Hepatic stellate cell (primary cell): ENCODE measurements at places on chromosomes 16 and 17.

DNA sequence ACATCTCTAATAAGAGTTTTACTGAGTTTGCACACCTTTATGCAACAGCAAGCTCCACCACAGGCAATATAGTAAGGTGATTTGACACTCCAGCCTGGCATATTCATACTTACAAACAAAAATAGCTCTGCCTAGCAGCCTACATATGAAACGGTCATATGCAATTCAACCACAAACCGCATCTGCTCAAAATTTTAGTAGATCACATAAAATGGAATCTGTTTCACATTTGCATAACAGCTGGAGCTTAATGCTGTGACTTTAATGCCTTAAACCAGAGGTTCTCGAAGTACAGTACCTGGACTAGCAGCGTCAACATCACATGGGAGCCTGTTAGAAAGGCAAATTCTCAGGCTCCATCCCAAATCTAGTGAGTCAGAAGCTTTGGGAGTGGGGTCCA, 578.4 kb downstream of the CDH11 start:
- DNase-seq = no peak

DNA sequence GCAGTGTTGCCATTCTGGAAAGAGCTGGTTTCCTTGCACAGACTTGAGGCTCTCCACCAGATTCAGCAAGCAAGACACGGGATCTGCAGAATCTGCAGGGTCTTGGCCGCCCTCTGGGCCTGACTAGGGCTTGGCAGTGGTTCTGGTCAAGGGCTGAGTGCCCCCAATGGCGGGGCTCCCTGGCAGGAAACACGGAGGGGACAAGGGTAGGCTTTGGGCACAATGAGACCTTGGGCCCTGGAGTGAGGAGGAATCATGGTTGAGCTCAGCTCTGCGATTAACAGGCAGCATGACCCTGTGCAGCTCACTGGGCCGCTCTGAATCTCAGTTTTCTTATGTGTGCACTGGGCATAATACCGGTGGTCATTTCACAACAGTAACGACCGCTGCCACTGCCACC, 249.9 kb downstream of the GSG1L start:
- no peak for DNase-seq

- DNase-seq = no peak
Observed at GRCh38 chr17:37530420-37530819, 40.7 kb downstream of the DUSP14 start.

- no peak for DNase-seq
Observed at GRCh38 chr16:17374668-17375255, 96.0 kb downstream of the XYLT1 start.

DNA sequence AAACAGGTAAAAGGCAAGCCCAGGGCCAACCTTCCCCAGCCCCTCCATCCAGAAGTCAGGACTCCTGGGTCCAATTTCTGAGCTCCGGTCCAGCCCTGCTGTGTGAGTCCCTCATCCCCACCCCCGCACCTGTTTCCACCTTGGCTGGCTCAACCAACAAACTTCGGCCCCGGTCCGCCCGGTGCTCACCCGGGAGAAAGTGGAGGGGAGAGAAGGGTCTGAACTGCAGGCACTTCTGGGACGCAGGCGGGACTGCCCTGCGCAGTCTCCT, 541 bp downstream of the RHBDF2 start:
- DNase-seq = no peak

GRCh38 chr17:9941305-9941704, 36.2 kb upstream of the RCVRN start:
- no peak for DNase-seq

GRCh38 chr16:17459903-17460521, 10.7 kb downstream of the XYLT1 start:
- DNase-seq = no peak

DNA sequence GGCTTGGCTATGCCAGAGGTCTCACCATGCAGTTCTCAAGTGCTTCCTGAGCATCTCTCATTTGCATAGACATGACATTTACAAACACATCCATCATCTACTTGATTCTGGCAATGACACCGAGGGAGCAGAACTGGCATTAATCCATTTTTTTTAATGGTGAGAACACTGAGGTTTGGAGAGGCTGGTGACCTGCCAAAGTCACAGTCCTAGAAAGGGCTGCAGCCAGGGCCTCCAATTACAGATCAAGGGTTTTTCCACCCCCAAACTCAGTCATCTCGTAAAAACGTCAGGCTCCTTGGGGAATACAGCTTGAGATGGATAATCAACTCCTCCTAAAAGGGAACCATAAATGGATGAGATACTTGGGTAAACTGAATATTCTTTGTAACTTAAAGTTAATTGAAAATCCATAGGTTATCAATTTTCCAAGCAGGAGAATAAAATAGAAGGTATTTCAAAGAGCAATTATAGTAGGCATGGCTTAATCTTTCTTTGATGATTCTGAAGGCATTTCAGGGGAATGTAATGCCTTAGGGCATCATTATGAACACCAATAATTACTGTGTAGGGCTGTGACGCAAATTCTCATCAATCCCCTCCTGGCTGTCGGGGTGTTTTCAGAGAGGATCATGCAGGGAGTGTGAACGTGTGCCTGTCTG, 9.4 kb upstream of the MEOX1 start:
- DNase-seq = peak; percentile 42

DNA sequence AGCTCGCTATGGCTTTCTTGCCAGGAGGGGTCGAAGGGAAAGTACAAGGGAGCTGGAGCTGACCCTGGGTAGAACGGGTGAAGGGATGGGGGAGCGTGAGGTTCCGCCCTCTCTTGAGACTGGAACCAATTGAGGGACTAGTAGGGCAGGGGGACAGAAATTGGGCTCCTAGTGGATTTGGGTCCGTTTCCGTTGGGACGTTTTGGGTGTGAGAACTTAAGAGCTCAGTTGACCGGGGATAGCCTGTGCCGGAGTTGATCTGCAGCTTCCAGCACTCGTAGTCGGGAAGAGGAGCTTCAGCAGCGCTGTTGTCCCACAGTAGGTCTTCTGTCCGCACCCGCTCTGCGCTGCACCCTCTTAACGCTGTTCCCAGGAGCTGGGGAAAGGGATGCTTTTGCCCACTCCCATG, 481 bp downstream of the CNTROB start:
- peak; percentile 56 for DNase-seq

- no peak for DNase-seq
Observed at GRCh38 chr17:3512505-3513171, 36.8 kb downstream of the ASPA start.

- no peak for DNase-seq
Observed at GRCh38 chr17:30297715-30298114, 6.0 kb upstream of the BLMH start.
